ENCODE measurements at places on chromosomes 11 and 22.

DNA sequence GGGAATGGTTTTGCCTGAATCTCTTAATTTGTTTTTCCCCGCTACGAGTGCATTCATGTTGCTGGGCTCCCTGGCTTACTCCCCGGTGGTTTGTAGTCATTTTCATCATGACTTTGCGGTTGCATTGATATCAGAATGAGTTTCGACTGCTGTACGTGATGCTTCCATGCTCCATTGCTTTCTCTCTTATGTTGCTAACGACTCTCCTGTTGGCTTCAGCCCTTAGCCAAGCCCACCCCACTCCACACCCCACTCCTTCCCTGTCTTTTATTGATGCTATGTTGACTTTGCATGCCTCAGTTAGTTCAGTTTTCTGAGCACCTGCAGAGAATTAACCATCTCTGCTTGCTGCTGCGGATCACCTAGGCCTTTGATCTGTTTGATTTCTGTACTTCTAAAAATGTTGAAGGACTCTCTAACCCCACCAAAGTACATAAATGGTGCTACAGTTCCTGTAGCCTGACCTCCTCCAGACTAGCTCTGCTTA, 65.3 kb downstream of the ARFGAP2 start:
- DNase-seq: no peak

DNA sequence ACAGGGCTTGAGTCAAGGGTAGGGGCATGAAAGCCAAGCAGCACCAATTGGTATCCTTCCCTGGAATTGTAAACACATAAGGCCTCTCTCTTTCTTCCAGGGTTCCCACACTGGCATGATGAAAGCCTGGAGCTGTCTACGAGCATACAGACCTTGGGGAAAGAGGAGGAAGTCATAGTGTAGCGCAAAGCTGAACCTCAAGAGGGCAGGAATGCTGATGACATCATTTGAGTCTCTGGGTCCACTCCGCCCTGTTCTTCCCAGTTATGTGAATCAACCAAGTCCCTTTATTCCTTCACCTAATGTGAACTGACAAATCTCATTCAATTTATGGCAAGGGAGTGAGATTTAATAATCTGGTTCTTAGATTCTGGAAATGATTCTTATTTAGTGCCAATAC, 266.4 kb upstream of the NCAM1 start:
- DNase-seq: no peak

- DNase-seq: no peak
These were observed 249.0 kb upstream of the CNTN5 start for GRCh38 chr11:98771791-98772190.

DNA sequence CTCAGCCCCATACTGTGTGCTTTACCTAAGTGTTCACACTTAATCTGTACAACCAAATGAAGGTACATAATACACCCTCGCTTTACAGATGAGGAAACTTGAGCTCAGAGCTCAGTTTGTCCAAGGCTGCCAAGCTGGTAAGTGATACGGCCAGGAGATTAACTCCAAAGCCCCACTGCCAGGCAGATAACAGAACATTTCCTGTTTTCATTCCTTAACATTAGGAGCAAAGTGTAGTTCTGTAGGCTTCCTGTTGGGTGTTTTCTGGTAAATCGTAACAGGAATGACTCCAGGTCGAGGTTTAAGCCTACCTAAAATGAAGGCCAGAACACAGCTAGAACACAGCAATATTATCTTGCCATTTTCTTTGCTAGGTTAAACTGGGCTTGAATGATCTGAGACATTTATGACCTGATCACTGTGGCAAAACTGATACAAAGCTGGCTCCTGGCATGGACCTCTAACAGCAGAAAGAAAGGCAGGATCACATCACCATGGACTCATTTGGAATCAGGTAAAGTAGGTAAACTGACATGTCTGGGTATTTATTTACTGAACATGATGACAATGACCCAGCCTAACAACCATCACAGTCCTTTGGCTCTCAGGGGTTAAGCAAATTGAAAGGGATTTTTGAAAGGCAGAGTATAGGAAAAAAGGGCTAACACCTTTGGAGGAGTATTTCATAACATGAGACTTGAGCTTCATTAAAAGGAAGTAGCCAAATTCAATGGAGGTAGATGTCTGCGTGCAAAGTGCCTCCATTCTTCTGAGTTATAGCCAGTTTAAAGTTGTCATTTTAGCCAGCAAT, 3.9 kb upstream of the NUP50 start:
- no peak for DNase-seq

- no peak for DNase-seq
These were observed 111.4 kb upstream of the SORL1-AS1 start for GRCh38 chr11:121563900-121564822.

DNA sequence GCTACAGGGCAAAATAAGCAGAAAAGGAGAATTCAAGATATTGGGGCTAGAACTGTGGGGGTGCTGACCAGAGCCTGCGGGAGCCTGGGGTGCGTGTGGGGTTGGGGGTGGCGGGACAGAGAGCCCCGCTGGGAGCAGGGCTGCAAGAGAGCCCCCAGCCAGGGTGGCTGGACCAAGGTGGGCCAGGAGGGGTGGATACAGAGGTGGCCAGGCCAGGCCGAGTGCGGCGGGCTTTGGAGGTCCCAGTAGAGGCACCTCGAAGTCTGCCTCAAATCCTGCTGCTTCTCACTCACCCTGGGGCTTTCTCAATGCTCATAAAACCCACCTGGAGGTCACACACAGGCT, 16.9 kb upstream of the MUC5B start:
- no peak for DNase-seq

- DNase-seq: no peak
These were observed 20.5 kb upstream of the EFCAB6 start for GRCh38 chr22:43832393-43833265.

DNA sequence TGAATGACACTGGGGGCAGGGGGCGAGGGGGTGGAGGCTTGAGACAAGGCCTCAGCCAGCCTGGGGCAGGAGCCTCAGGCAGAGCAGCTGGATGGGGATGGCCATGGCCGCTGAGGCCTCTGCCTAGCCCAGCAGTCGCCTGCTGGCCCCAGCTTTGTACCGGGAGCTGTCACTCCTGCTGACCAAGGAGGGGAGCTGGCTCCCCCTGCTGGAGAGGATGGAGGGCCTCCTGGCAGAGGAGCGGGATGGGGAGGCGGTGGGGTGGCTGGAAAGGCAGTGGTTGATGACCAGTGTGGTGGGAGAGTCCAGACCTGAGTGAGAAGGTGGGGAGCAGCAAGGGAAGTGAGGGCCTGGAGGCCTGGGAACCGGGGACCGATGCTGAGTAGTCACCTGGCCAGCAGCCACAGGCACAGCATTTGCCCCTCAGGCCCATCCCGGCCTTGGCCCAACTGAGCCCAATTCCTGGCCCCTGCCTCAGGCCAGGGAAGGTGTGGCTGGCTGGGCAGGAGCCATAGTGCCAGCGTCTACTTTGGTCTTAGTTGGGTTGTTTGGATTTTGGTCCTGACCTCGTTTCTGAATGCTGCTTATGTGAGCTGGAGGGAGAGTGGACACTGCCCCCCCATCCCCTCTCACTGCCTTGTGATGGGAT, 6.0 kb upstream of the SUSD2 start:
- DNase-seq: peak; percentile 42

GRCh38 chr11:32434356-32435151, 785 bp downstream of the WT1 start:
- DNase-seq: no peak

DNA sequence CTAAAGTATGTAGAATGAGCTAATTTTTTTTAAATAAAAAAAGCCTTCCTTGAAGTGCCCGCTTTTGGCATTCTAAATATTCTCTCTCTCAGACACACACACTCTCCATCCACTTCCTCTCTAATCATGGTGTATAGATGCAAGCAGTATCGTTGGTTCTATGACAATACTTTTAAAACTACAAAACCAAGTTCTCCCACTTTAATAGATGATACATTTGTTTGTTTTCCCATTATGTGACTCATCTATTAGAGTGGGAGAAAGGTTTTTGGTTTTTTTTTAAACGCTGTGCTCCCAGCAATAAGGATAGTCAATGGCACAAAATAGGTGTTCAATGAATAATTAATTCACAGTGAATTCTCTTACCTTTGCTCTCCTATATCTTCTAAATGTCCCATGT, 44.6 kb downstream of the FZD4 start:
- DNase-seq: no peak

DNA sequence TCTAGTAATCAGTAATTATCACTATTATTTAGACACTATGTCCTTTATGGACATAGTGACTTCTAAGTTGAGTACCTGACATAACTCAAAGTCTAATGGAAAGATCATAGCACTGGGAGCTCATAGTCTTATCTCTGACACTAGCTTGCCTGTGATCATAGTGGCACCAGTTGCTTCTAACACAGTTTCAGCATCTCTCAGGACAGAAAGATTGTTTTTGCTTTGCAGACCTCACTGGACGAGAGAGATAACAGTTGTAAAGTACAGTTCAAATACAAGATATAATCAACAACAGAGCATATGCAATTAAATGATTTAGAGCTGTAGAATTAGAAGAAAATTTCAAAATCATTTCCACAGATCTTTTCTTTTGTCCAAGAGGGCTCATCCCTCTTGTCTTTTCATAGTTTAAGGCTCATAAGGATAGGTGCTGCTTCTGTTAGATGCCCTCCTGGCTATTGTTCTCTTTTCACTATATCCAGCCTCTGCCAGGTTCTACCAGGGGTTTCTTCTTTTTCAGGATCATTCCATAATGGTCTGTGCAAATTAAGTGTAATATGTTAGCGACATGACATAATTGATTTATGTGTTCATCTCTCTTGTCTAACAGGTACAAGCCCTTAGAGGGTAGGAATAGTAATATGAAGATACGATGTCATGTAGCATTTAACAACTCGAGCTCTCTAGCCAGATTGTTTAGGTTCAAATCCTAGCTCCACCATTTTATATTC, 1175.4 kb upstream of the TENM4 start:
- no peak for DNase-seq

DNA sequence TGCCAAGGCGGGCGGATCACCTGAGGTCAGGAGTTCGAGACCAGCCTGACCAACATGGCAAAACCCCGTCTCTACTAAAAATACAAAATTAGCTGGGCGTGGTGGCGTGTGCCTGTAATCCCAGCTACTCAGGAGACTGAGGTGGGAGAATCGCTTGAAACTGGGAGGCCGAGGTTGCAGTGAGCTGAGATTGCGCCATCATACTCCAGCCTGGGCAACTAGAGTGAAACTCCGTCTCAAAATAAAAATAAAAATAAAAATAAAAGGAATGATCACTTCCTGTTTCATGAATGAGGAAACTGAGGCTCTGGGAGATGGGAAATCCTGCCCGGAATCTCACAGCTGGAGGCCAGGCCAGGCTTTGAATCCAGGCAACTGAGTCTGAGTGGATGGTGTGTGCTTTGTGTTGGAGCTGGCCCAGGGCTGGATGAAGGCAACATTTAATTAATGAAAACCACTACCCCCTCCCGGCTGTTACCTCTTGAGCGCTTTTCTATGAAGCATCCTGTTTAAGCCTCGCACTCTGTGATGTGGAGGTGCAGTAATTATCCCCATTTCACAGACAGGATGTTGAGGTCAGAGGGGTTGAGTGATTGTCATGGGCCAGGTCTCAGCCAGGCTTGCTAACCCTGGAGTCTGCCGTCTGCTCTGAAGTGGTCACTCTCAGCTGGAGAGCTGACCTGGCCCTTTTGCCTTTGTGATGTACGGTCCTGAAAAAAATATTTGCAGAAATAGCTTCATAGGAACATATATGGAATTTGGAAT, 27.8 kb downstream of the LRP5 start:
- no peak for DNase-seq

DNA sequence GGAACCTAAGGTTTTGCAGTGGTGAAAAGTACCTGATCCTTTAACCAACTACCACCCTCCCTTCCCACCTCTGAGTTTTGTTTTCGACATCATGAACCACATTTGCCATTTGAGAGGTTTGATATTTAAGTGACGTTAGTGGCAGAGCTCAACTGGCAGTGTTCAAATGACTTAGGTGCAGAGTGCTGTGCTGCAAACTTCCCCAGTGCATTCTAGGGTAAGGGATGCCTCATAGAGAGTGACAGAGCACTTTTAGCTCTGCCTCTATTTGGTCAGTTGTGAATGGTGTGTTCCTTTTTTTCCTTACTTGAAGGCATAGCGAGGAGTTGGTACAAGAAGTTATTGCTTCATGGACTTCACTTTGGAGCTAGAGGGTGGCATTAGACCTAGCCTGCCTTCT, 9.4 kb downstream of the BMAL1 start:
- no peak for DNase-seq

DNA sequence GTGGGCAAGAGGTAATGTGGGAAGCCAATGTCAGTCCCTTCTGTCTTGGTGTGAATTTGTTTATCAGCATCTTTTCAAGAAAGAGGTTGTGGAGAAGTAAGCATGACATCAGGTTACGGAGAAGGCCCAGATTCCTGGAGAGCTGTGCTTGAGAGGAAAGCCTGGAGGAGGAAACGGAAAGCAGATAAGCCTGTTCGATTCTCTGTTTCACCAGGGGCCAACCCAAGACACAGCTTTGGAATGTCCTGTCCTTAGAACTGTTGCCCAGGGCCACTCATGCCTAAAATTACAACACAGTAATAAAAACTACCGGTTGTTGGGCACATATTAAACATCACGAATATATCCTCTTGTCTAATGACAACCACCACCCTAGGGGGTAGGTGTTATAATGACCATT, 148.5 kb downstream of the NAV2 start:
- no peak for DNase-seq

- DNase-seq: peak; percentile 82
These were observed 5.8 kb downstream of the CCDC34 start for GRCh38 chr11:27357250-27357649.

- no peak for DNase-seq
These were observed 3.7 kb downstream of the MYRF start for GRCh38 chr11:61756147-61756451.

DNA sequence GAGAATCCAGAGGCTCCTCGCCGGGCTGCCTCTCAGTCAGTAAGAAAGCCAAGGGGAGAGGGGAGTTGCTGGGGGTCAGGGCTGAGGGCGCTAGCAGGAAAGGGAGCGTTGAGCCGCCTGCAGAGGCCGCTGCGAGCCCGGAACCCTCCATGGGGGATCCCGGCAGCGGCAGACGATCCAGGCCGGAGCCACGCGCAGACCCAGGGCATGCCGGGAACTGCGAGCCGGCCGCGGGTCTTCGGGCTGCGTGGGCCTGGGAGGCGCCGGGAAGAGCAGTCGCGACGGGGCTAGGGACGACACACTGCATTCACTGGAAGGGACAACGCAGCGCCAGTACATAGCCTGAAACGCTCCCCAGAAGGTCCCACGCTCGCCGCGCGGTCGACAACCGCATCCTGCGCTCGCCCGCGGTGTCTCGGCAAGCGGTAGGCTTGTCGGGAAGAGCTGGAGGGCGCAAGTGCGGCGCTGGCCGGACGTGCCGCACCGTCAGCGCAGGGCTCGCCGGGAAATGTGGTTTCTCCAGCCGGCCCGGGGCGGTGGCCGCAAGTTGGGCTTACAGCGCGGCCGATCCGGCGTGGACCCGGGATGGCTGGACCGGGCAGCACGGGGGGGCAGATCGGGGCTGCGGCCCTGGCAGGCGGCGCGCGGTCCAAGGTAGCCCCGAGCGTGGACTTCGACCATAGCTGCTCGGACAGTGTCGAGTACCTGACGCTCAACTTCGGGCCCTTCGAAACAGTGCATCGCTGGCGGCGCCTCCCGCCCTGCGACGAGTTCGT, at the start of gene LZTR1:
Gene LZTR1 (plus strand): TSS at position 511 of the 776 bp plus-strand sequence. CDS start 75 bp downstream, at position 586.
- peak; percentile 84 for DNase-seq

DNA sequence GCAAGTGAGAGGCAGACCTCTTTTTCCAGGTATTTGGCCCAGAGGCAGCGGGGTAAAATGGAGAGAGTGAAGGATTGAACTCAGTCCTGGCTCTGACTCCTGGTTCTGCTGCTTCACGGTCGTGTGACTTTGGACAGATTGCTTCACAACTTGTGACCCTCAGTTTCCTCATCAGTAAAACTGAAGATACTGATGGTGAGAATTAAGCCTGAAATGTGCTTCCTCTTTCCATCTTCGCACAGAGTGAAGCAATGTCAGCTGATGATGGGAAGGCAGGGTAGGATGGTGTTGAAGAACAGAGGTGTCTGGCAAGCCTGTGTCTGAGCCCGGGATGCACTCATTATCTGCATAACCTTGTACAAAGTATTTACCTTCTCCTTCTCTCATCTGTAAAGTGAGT, 59.0 kb downstream of the UBASH3B start:
- DNase-seq: no peak
